Activated naive CD8-positive, alpha-beta T cell treated with anti-CD3 and anti-CD28 coated beads, Interleukin-2, amount 10 ng/mL, durations not matched to agents 7 days and 5 days (primary cell): ENCODE measurements at places on chromosomes 13 and 19. TPM values are rescaled to one million over a fixed set of nuclear protein-coding genes. Genes with fewer than 3 reads are reported as not detected.

DNA sequence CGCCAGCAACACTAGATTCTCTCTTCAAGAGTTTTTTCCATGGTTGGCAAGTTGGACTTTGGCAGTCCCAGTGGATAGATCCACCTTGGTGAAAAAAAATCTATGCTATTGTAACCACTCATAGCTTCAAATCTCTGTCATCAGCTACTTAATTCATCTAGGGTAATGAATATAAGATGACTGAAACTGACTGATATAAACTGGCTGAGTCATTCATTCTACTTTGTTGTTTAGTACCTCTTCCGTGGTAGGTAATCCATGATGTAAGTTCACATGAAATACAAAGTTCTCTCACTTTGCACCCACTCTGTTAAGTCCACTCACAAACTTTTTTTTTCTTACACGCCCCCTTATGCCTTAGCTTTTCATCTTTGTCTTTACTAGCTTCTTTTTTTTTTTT lies 1381.5 kb downstream of the SLITRK5 start:
- H3K27ac ChIP-seq = no peak overlapping the region
- no peaks in the 10 kb centered on the region for H3K4me1 ChIP-seq
- DNase-seq = no peak

Gene HSD17B14
- total RNA-seq = 2.6 TPM

DNA sequence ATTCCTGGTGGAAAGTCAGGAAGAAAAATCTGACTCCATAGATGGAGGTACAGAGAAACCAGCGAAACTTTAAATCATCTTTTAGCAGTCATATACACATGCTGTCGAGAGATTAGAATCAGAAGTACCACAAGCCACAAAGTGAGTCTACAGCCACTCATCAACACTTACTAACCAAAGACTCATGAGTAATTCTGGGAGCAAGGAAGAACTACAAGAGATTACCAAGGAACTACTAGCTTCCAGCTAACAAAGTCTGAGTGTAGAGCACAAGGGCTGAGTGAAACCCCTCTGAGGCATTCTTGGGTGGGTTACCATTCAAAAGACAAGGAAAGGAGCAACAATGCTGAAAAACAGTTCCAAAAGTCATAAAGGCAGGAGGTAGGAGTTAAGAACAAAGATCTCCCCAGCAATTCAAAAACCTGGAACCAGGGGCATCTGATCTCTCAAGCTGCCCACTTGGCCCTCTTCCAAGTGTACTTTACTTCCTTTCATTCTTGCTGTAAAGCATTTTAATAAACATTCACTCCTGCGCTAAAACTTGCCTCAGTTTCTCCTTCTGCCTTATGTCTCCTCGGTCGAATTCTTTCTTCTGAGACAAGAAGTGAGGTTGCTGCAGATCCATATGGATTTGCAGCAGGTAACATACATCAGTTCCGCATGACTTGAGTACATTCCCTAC lies 13.0 kb downstream of the RBM26 start:
- DNase-seq = no peak
- H3K4me3 ChIP-seq = peak overlapping the region; percentile 71
- no peaks in the 10 kb centered on the region for H3K27me3 ChIP-seq
- peak overlapping the region; percentile 28 for H3K27ac ChIP-seq

- peak overlapping the region; percentile 94 for H3K27ac ChIP-seq
- peaks cover 13% of the 10 kb centered on the region for H3K4me1 ChIP-seq
- H3K27me3 ChIP-seq = no peaks in the 10 kb centered on the region
Measured at GRCh38 chr19:58361900-58362271, 665 bp downstream of the ZNF497 start.

DNA sequence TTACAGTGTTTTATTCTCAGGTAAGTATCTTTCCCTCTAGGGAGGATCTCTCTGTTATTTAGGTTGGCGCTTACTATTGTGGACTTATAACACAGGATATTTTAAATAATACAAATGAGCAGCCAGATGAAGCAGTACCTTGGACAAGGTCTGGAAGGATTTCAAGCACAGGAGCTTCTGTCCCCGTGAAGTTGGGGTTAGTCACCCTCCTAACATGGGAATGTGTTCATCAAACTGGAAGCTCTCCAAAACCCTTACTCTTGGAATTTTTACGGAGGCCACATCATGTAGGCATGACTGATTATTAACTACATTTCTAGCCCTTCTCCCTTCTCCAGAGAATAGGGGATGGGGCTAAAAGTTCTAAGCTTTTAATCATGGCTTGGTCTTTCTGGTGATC lies 38.3 kb upstream of the SPRY2 start:
- DNase-seq = no peak
- no peak overlapping the region for H3K27ac ChIP-seq
- no peaks in the 10 kb centered on the region for H3K27me3 ChIP-seq
- no peaks in the 10 kb centered on the region for H3K36me3 ChIP-seq
